ENCODE measurements at places on chromosomes 2 and 18. TPM values are rescaled to one million over a fixed set of nuclear protein-coding genes. Genes with fewer than 3 reads are reported as not detected.

DNA sequence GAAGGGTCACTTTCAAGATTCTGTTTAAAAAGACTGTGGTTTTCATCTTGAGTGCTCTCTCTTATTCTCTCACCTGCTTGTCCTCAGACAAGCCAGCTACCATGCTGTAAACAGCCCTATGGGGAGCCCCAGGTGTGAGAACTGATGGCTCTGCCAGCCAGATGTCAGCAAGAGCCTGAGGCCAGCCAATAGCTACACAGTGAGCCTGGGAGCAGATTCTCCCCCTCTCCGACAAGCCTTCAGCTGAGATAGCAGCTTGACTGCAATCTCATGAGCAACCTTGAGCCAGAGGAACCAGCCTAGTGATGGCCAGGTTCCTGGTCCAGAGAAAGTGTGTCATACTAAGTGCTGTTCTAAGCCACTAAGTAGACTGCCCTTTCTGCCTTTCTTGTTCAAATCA is 272.1 kb downstream of the NAPG start:
- no peak for DNase-seq

GRCh38 chr18:53911200-53911599 is 313.3 kb downstream of the MBD2 start:
- no peak for DNase-seq

DNA sequence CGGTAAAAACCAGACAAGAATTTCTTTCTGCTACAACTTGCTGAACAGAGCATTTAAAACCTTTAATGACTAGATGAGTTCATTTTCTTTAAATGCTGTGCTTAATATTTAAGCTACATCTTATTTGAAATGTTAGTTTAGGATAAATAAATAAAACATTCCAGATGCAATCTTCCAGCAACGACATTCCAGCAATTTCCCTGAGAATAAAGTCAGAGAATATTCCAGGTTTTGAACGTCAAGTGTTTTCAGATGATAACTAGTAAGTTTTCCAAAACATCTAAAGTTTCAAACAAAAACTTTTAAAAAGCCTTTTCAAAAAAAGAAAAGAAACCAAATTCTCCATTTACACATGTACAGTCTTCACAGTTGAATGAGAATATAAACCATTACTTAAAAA is 104.8 kb downstream of the PPP1R1C start:
- no peak for DNase-seq

The DUSP28 gene
- 10.0 TPM for total RNA-seq

The SPP2 gene
- not detected for total RNA-seq

- DNase-seq: no peak
Observed at GRCh38 chr2:136215449-136215848, 97.5 kb upstream of the CXCR4 start.

- no peak for DNase-seq
Observed at GRCh38 chr2:68987021-68987503, 12.6 kb downstream of the GKN1 start.

DNA sequence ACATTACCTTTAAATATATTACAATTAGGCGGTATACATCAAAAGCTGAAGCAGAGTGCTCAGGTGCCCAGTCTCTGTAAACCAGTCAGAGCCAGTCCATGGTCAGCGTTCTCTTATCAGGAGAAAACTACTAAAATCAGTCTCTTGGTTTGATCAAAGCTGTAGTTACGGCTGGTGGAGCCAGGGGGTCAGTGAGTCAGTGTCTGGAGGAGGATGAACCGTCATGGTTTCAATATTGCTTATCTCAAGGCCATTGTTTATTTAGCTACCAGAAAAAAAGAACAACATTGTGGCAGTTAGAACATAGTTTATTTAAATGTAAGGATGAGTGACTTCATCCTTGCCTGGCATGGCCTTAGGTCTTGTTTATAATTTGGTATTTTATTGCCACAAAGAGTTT is 71.3 kb upstream of the NYAP2 start:
- no peak for DNase-seq

- DNase-seq: no peak
Observed at GRCh38 chr18:41753826-41754225, 201.2 kb upstream of the PIK3C3 start.

GRCh38 chr18:72541871-72542332 is 2.2 kb downstream of the CBLN2 start:
- DNase-seq: no peak

The PER2 gene
- total RNA-seq: 26.6 TPM

- no peak for DNase-seq
Observed at GRCh38 chr2:144472911-144473310, 47.0 kb downstream of the ZEB2 start.

DNA sequence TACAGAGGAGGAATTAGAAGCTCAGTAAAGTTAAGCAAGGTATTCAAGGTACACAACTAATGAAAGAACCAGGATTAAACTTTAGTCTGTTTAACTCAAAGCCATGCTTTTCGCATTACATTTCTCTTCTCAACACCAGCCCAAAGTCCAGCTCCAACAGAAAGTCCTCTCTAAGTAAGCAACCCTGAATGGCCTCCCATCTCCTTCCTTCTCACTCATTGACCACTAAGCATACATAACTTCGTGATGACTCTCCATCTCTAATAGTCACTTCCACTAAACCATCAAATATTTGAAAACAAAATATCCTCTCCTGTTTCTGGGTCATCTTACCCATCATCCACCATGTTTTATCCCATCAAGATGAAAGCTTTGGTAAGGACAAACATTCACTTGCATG is 219.8 kb downstream of the RAD51AP2 start:
- DNase-seq: no peak

The CD207 gene
- total RNA-seq: not detected

The FAM124B gene
- total RNA-seq: not detected

GRCh38 chr2:122378521-122378920 is 623.1 kb downstream of the TSN start:
- DNase-seq: no peak

DNA sequence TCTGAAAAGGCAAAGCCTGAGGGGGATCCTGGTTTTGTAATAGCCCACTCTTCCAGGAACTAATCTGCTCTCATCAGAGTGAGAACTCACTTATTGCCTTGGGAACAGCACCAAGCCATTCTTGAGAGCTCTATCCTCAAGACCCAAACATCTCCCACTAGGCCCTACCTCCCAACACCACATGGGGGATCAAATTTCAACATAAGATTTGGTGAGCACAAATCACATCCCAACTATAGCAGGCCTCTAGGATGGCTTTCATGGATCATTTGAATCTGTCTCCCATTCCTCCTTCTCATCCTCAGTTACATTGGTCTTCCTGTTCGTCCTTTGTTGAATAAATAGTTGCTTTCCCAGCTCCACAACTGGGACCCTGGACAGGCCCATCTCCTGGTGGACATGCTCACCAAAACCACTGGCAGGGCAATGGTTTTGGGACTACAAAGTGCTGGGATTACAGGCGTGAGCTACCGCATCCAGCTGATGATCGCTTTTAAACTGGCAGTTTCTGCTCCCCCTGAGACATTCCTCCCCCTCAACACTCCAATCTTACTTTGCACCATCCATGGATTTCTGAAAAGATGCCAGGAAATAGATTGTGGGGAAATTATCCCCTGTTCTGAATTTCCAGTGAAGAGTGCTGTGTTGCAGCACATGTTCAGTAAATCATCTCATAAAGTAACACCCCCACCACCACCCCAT is 42.6 kb downstream of the MCFD2 start:
- no peak for DNase-seq

The DLX1 gene
- 0.18 TPM for total RNA-seq

The INPP4A gene
- 11.5 TPM for total RNA-seq

The MATN3 gene
- 1.0 TPM for total RNA-seq

DNA sequence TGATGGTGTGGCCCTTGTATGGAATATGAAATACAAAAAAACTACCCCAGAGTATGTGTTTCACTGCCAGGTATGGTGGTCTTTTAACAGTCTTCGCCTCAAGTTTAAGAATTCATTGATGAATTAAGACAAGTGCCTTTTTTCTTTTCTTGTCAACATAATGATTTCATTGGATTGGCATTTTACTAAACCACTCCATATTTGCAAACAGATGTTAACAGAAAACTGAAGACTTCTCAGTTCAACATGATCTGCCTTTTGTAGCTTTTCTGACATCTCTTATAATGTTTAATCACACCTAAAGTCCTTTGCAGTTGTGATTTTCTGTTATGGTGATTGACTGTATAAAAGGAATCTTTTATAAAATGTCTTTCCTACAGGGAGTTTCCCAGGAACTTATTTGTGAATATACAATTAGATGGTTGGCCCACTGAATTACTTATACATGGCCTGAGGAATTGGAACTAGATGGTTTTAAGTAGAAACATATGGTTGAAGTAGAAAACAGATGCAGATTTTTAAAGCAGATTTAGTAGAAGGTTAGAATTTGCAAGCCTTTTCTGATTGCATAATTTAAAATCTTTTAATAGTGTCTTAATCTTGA is 39.7 kb downstream of the DYNC1I2 start:
- no peak for DNase-seq

DNA sequence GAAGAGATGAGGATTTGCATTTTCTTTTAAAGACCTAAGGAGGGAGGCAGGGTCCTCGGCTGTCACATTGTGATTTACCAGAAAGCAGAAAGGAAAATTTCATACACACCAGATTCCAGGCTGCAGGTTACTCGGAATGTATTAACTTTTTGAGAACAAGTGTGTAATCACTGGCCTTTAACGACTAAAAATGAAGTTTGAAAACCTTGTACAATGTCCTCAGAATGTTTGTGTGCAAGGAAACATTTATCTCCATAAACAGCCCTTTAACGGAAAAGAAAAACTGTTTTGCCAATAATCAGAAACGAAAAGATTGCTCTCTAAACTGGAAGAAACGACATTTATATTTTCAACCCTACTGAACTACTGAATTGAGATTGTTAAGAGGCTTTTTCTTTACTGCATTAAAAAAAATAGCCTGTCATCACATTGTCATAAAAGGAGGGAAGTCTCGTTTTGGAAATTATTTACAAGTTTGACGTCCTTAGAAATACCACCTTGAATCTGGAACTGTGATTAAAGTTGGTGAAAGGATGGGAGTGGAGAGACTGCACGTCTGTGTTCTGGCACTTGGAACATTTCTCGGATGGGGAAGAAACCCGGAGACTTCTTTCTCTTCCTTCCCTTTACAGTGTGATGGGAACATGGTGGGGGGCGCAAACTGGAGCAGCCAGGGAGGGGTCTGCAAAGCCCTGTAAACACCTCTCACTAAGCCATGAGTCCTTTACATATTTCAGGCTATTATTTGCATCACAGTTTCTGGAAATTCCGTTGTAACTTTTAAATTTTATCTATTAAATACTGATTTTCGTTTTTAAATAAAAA is 134.1 kb upstream of the SIX3 start:
- no peak for DNase-seq

DNA sequence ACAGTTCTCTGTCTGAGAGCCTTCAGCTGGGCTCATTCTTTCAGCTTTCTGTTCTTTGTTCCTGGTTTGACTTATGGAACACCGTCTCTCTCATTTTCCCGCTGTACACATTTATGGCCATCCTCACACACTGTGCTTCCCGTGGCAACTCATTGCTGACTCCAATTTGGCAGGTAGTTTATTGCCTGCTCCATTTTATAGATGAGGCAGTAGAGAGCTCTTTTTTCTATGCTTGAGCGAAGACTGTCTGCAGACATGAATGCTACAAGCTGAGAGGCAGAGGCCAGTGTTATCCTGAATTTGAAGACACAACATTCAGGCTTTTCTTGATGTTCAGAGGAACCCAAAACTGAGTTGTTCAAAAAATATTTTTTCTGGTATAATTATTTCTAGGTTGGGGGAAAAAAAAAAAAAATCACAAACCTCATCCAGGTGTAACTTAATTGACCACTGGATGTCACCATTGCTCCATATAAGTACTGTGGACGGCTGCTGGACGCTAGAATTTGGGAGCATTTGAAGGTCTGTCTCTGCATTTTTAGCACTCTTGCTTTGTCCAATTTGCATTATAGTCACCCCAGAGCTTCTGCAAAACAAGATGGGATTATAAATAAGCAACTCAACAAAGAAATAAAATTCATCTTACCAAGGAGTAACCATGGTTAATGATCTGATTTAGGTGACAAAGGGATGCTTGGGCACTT is 83.5 kb downstream of the HRH4 start:
- peak; percentile 32 for DNase-seq

The COL4A4 gene
- not detected for total RNA-seq

The REG1B gene
- total RNA-seq: not detected

- no peak for DNase-seq
Observed at GRCh38 chr2:223365158-223365679, 236.9 kb downstream of the SCG2 start.

The C1GALT1C1L gene
- 1.4 TPM for total RNA-seq

DNA sequence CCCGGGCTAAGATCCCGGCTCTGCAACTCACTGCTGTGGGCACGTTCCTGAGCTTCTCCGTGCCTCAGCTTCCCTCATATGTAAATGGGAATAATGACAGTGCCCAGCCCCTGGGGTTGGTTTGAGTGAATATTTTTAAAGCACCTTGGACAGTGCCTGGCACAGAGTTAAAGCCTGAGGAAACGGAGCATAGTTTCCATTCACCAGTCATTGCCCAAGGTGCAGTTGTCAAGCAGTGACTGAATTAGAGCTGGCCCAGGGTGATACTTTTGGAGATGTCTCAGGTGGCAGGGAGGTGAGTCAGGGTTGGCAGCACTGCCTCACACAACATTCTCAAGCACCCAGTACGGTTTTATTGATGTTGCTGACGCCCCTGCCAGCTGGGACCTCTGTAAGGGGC is 12.2 kb downstream of the TMEM177 start:
- DNase-seq: no peak

DNA sequence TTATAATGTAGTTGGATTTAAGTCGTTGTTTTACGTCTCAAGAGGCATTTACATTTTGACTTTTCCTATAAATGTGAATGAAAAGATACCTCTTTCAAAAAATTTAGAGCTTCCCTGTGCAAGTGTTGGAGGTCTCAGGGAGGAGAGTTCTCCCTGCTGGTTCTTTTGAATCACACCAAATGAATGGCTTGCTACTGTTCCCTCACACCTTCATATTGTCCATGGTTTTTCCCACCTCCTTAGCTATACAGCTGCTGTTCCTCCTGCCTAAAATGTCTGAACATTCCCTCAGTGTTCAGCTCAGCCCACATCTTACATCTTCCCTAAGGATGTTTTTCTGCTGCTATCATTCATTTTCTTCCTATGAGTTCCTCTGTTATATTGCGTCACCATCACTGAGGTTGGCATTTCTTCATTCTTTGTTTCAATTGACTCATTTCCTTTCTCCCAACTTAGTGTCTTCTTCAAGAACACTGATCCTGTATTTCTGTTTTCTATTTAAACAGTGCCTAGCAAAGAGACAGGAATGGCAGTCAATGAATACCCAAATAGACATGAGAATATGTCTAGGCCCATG is 46.0 kb downstream of the COX7A2L start:
- no peak for DNase-seq

The FAM161A gene
- 2.9 TPM for total RNA-seq

DNA sequence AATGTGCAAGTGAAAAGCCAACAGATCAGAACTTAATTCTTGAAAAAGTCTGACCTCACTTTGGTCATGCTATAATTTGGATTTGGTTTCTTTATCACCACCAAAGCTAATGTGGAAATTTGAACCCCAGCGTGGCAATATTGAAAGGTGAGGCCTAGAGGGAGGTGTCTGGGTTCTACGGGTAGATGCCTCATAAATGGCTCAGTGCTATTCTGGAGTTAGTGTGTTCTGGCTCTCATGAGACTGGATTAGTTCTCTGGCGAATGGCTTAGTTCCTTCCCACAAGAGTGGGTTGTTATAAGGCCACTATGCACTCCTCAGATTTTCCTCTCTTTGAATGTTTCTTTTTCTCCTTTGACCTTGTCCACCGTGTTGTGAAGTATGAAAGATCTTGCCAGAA is 22.3 kb downstream of the ORC4 start:
- DNase-seq: no peak

GRCh38 chr2:2464643-2465042 is 133.6 kb upstream of the MYT1L start:
- DNase-seq: no peak

The NOSTRIN gene
- total RNA-seq: 5.1 TPM
